Testis (tissue), 5 donors: ENCODE measurements at places on chromosomes 5 and 9.
A peak's percentile ranks its signal among the peaks of the same experiment; 100 is the strongest.

GRCh38 chr5:2266641-2267240 lies 384.0 kb upstream of the IRX4 start:
- no peak for DNase-seq

- DNase-seq = no peak
These were observed 29.2 kb downstream of the UGCG start for GRCh38 chr9:111925784-111926183.

- peak; percentile 1 for DNase-seq
These were observed 38.9 kb upstream of the SLC2A8 start for GRCh38 chr9:127358023-127358535.

DNA sequence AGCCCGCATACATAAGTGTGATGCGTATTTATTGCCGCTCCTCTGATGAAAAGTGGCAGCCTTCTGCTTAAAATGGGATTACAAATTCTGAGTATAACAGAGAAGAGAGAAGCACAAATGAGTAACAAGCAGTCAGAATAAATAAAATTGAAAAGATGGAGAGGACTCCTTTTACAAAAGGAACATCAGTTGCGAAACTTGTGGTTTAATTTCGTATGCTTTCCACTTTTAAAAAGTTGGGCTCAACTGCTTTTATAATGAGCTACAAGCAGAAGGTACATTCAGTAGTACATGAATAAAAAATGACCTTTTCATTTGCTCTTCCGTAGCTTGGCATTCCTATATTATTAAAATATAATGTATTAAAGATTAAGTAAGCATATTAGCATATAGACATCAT lies 320.0 kb downstream of the FBXL17 start:
- no peak for DNase-seq

DNA sequence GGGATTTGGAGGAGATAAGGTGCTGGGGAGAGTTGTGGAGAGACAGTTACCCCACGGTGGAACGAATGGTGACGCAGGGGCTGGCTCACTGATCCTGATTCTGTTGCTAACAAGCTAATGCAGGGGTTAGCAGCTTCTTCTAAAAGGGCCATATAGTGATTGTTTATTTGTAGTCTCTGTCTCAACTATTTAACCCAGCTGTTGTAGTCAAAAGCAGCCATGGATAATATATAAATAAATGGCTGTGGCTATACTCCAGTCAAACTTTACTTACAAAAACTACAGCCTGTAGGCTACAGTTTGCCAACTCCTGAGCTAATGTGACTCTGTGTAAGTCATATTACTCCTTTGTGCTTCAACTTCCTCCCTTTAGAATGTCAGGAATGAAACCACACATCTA lies 21.8 kb downstream of the STOM start:
- DNase-seq = no peak

DNA sequence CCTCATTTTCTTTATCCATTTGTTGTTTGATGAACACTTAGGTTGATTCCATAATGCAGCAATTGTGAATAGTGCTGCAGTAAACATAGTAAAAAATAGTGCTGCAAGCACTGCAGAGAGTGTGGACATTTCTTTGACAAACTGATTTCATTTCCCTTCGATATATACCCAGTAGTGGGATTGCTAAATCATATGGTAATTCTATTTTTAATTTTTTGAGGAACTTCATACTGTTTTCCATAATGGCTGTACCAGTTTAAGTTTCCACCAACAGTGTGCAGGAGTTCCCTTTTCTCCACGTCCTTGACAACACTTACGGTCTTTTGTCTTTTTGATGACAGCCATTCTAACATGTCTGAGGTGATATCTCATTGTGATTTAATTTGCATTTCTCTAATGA lies 138.2 kb upstream of the PLPPR1 start:
- no peak for DNase-seq

- no peak for DNase-seq
These were observed 25.2 kb upstream of the TNFAIP8 start for GRCh38 chr5:119330367-119331183.
